ENCODE measurements at places on chromosomes 5 and 9.

- DNase-seq: no peak
Measured at GRCh38 chr5:123700624-123701287, 188.8 kb downstream of the CSNK1G3 start.

GRCh38 chr9:134396258-134396742 is 70.0 kb downstream of the RXRA start:
- peak; percentile 78 for DNase-seq

DNA sequence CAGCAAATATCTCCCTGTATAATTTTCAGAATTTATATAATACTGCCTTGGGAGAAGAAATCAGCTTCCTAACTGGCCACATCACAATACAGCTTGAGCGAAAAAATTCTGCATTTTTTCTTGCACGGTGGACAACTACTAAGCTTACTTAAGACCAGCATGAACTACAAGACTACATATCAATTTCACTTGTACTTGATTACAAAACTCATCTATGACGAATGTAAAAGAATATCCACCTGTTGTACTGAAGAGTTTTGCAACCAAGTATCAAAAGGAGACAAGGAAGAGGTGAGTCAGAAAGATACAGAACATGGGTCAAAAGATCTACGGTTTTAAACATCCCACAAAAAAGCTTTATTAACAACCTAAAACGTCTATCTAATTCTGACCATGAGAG is 279.4 kb downstream of the BNC2 start:
- no peak for DNase-seq

DNA sequence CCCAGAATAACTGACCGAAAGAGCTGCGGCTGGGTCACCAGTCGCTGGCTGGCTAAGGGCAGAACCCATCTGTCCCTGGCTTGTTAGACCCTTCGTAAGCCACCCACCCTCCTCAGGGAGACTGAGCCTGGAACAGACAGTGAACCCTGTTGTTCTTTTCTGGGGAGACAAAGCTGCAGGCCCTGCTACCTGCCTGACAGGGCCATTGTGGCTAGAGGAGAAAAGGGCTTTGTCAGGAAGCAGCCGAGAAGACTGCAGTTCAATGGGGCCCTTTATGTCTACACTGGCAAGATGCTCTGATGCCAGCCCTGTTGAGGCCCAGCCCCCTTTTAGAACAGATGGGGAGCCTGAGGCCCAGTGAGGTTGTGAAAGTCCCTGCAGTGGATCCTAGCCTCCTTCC is 3.7 kb upstream of the NIPAL4 start:
- no peak for DNase-seq

DNA sequence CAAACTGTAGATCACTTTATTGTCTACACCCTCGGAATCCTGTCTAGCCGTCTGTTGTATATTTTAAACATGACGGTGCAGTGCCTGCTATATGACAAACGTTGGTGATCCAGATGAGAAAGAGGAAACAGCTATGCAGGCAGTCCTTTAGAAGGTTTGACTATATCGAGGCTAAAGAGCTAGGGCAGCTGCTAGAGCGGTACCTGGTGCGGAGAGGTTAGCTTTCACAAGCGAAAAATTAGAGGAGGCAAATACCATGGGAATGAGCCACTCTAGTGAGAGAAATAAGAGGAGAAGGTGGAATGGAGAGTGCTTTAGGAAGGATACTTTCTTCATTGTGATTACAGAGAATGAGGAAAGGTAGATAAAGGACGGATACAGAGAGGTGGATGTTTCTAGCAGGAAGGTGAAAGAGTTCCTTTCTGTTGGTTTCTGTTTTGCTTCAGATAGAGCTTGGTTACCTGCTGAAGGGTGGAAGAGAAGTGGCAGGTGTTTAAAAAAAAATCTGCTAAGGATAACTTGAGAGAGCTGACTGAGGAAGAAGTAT is 959 bp upstream of the FBXL17 start:
- DNase-seq: no peak

GRCh38 chr9:93052791-93053540 is 5.5 kb upstream of the SUSD3 start:
- DNase-seq: no peak

All from activated CD8-positive, alpha-beta memory T cell treated with anti-CD3 and anti-CD28 coated beads, Interleukin-2, amount 10 ng/mL, durations not matched to agents 7 days and 5 days (primary cell).